Ammon's horn (tissue), 1 donor: ENCODE measurements at places on chromosomes 5 and 9.

DNA sequence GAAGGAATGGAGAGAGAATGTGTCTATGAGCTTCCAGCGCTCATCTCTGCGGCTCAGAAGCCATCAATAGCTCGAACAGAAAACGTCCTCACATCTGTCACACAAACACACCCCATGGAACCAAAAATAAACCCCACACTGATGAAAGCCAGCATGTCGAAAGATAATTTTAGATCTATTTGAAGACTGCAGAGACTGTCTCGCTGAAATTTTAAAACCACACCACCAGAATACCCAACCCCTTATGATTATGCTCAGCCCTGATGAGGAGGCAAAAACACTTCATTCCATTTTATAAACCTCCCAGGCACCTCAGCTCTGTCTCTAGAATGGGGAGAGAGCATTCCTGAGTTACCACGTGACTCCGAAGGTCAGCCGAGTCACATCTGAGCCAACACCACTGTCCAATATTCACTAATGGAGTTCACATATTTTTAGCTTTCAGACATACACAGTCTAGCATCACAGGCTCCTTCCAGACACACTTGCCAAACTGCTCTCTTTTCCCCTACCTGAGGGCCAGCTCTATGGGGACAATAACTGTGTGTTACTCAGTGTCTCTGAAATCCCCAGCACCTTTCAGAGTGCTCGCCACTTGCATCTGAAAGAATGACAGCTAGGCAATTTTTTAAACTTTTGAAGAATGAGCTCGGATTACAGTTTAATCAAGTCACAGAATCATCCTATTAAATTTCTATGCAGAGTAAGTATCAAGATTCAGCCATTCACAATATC, 63.2 kb downstream of the SERINC5 start:
- DNase-seq, result peak; percentile 37

GRCh38 chr5:150457121-150457520, 7.6 kb upstream of the RPS14 start:
- no peak for DNase-seq

GRCh38 chr9:135324329-135324728, 155.3 kb upstream of the PPP1R26 start:
- no peak for DNase-seq

DNA sequence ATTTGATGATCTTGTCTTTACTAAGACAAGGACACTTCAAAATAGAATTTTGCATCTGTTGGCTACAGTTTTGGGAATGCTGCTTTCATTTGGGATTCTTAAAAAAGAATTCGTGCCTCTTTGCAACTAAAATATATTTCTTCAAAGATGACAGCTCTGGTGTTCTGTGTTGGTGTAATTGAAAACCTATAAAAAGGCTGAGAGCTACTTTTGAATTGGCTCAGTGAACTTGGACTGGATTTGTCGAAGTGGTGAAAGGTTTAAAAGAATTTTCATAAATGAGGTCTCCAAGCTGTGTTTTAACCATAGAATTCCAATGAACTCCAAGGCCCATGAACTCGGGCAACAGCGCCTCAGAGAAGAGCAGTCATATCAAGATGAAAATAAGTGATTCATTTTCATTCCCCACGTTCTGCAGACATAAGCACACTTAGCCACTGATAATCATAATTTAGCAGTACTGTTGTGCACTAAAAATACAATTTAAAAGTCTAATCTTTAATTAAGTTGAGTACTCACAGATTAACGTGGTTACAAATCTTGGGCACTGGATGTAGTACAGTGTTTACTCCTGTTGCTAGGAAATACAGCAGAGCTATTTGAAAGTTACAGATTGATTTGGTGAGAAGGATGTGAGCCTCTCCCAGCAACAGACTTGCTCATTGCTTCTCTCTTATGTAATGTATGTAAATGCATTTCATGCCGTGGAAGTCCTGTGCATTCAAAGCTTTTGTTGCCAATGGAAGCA, 10.9 kb downstream of the SNCAIP start:
- peak; percentile 32 for DNase-seq

DNA sequence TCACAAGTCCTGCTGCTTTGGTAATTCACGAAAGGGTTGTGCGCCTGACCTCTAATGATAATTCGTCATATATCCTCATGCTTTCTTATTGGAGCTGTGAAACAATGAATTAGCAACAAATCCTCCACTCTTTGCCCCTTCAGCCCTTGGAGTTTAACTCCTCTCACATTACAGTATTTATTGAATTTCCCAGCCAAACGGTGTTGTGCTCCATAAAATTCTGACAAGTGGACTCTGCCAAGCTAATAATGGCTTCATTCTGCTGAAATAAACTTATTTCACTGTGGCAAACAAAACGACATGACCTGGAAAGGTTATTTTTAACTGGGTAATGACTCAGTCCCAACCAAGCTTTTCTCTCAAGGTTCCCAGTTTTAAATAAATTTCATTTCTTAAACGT, 984.4 kb upstream of the DMAC1 start:
- no peak for DNase-seq

- no peak for DNase-seq
Measured at GRCh38 chr5:148020257-148020988, 43.4 kb upstream of the SPINK5 start.

- DNase-seq, result no peak
Measured at GRCh38 chr9:93185266-93186214, 1.6 kb downstream of the WNK2 start.

DNA sequence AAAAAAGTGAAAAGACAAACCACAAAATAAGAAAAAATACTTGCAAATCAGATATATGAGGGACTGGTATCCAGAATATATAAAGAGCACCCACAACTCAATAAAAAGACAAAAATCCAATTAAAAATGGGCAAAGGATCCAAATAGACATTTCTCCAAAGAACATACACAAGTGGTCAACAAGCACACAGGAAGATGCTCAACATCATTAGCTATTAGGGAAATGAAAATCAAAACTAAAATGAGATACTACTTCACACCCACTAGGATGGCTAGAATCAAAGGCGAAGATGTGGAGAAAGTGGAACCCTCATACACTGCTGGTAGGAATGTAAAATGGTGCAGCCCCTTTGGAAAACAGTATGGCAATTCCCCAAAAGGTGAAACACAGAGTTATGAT, 21.1 kb upstream of the DPM2 start:
- no peak for DNase-seq

GRCh38 chr5:61817472-61818326, 485.6 kb downstream of the ZSWIM6 start:
- DNase-seq, result peak; percentile 91

- no peak for DNase-seq
Measured at GRCh38 chr5:3303777-3304176, 291.9 kb upstream of the IRX1 start.
